Retinal pigment epithelial cell (primary cell): ENCODE measurements at places on chromosomes 13 and 19.

DNA sequence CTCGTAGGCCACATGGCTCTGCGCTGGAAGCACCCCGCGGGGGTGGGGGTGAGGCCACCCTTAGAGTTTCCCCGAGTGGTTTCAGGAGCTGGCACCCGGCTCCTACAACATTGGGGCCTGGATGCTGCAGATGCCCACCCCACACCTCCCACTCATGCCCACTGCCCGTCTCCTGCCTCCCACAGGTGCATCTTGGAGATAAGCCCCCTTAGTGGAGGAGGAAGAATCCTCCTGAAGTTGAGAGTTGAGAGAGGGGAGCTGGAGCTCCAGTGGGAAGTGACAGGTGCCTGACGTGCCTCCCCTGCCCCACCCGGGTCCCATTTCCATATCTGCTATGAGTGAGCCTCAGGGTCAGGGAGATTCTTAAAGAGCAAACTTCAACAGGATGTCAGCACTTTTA is 341.3 kb downstream of the TEX29 start:
- no peak for DNase-seq

DNA sequence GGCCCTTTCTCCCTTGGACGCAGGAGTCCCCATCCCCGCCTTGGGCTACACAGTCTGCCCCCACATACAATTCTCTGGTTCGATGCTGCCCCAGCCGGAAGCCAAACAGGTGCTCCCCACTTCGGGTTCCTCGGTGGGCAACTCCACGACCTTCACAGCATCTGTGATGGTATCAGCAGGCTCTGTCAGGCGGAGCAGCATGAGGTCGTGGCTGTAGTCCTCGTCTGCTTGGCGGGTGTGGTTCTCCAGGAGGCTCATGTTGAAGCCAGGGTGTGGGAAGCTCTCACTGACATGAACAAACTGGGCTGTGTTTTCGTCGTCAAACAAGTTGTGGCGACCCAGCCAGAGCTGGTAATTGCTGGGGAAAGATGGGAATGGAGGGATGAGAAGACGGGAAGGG is 3.5 kb downstream of the KLK1 start:
- no peak for DNase-seq

DNA sequence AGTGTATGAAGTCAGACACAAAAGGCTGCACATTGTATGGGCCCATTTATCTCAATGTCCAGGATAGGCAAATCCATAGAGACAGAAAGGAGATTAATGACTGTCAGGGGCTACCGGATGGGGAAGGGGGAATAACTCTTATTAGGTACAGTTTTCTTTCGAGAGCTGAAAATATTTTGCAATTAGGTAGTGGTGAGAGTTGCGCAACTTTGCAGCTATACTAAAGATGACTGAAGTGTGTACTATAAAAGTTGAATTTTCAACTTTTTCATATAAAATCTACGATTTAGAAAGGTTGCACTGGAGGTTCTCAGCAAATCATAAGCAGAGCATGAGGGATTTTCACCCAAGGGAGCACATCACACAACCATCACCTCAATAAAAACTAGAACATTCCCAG is 16.1 kb upstream of the SLC15A1 start:
- no peak for DNase-seq

- no peak for DNase-seq
These were observed at the start of gene CEACAM3 for GRCh38 chr19:41796362-41796761. TSS of gene CEACAM3 (plus strand) at chr19:41796587. CDS start at chr19:41796678, 91 bp downstream.

DNA sequence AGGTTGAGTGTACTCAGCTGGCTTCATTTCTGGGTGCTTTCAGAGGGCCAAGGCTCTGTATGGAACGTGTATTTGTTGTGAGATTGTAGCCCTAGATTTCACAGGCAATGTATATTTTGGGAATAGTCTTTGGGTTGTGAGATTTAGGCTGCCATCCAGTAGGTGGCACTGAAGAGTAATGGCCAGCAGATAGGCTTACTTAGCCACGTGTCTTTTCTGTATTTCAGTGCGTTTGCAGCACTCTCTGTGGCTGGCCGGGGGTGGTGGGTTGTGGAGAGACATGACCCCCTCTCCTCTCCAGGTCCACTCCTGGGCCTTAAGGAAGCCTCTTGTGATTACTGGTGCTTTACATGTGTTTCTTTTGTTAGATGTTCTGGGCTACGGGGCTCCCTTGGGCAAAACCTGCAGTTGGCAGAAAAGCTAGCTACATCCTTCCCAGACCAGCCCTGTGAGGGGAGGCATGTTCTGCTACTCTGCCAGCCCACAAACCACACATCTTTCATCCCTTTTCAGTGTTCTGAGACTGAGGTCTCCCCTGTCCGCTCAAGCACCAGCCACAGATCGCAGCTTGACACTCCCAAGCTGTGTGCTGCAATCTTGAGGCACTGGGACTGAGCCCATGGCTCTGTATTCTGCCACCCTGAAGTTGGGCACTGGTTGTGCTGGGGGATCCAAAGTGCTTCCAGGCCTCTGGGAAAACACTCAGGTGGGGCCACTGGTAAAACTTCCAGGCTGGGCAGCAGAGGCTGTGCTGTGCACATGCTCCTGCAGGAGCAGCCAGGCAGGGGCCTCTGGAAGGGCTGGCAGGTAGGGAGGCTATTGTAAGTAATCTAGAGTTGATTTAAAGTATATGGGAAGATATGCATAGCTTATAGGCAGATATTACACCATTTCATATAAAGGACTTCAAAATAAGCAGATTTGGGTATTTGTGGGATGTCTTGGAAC is 1096.8 kb upstream of the PCDH20 start:
- no peak for DNase-seq

DNA sequence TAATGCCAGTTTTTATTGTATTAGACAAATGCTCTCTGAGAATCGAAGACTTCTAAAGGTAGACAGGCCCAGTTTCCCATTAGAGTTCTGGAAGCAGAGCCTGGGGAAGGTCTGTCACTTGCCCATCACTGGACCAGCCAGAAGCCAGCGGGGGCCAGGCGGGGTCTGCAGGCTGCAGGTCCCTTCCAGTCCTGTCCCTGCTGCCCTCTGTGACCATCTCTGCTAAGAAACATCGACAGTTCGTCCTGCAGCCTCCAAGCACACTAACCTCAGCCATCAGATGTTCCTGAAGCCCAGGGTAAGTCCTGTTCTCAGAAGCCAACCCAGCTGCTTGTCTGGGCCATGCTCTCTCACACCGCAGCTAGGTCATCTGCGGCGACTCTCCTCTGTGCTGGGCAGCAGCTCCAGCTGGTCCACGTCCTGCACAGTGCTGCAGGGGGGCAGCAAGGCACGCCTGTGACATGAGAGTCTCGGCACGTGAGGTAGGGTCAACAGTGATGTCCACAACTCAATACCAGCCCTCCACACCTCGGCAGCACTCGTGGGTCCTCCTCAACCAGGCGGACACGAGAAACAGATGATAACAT is 2.9 kb upstream of the ADPRHL1 start:
- no peak for DNase-seq

- no peak for DNase-seq
These were observed 221.9 kb upstream of the SLC10A2 start for GRCh38 chr13:103288114-103288513.
